ENCODE measurements at places on chromosomes 13 and 19.

DNA sequence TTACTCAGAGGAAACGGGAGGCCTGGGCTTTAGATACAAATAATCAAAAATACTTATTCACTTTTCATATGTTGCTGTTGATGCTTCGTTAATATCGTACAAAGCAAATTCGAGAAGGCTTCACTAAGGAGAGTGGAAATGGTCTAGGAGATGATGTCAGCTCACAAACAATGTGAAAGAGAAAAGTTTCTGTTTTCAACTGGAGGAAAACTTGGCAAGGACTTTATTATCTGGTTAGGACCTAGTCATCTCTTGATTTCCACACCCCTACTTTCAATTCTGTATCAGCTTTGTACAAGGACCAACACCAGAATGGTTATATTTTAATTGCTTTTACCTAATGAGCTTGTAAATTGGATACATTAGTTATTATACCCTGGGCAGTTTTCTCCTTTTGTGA is 88.0 kb downstream of the SLC10A2 start:
- DNase-seq: no peak

GRCh38 chr13:91242652-91243051 is 104.8 kb upstream of the MIR17HG start:
- no peak for DNase-seq

GRCh38 chr19:49613374-49613773 is 22.4 kb downstream of the PRR12 start:
- no peak for DNase-seq

- no peak for DNase-seq
These were observed 87.0 kb upstream of the HTR2A start for GRCh38 chr13:46983881-46984280.

- no peak for DNase-seq
These were observed 752 bp downstream of the RPL18A start for GRCh38 chr19:17860331-17860992.

DNA sequence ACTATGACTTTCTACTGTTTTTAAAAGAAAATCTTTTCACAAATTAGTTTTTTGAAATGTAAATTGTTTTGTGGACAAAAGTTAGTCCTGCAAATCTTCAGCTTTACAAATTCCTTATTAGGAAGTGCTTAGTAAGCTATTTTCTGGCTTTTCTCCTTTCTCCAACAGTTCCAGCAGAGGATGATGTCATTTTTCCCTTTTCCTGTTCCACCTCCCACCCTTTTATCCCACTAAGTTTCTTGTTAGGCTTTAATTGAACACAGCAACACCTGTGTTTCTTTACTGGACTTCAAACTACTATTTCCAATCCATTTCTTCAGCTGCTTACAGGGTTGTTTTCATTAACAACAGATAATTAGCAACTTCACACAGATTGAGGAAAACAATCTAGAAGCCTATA is 389.2 kb downstream of the NDFIP2 start:
- DNase-seq: no peak

DNA sequence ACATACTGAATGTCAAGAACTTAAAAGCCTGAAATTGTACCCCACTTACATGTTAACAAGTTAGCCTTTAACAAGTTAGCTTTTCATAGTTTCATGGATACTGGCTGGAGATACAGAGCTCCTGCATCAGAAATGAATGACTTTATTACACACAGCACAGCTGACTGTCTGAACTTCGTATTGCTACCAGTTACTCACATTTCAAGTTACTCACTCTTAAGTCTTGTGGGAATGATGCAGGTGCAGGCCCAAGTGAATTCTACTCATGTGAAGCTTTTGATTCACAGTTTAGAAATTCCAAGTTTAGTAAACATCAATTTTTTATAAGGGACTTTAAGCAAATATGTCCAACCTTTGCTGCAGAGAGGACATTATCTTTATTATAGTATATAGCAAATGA is 762.2 kb upstream of the PRR20A start:
- DNase-seq: no peak

GRCh38 chr13:98915981-98916380 is 61.9 kb downstream of the DOCK9 start:
- DNase-seq: no peak

GRCh38 chr13:32650705-32651311 is 64.6 kb downstream of the PDS5B start:
- DNase-seq: peak; percentile 34

GRCh38 chr13:104979281-104980030 is 1556.0 kb downstream of the EFNB2 start:
- no peak for DNase-seq

DNA sequence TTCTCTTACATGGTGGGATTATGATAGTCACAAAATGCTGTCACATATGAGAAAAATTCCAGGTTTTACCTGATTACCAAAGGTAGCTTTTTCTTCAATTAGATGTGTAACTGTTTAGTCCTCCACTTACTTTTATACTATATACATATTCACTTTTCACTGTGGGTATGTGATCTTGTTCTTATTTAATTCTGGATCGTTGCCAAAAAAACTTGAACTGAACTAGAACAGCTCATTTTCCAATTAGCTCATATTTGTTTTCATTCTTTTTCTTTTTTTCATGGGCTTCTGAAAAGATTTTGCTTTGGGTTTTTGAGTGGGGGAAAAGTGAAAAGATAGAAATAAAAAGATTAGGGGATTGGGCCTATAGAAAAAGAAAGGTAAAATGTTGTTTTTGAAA is 291.9 kb downstream of the NDFIP2 start:
- no peak for DNase-seq

GRCh38 chr13:76804801-76805200 is 81.4 kb downstream of the KCTD12 start:
- DNase-seq: no peak

GRCh38 chr13:97743938-97744337 is 209.5 kb upstream of the IPO5 start:
- no peak for DNase-seq

GRCh38 chr13:112160558-112160957 is 93.6 kb downstream of the SOX1 start:
- DNase-seq: no peak

DNA sequence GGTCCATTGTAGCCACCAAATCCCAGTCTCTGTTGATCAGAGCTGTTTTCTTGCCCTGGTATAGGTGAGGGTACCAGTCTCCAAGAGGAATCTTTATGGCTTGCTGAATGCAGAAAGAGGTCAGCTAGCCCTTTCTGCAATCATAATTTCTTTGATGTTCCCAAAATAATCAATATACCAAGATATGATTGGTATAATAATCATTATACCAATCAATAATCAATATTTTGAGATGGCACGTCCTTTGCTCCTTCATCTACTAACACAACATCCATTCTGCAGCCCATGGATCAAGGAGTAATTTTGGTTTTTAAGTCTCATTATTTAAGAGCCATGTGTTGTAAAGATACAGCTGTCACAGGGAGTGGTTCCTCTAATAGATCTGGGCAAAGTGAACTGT is 31.5 kb upstream of the CHST8 start:
- no peak for DNase-seq

All from stimulated activated CD4-positive, alpha-beta T cell treated with anti-CD3 and anti-CD28 coated beads, TNF-alpha, amount 100 ng/mL, for 24 hours (primary cell).